ENCODE measurements at places on chromosomes 2 and 18.

DNA sequence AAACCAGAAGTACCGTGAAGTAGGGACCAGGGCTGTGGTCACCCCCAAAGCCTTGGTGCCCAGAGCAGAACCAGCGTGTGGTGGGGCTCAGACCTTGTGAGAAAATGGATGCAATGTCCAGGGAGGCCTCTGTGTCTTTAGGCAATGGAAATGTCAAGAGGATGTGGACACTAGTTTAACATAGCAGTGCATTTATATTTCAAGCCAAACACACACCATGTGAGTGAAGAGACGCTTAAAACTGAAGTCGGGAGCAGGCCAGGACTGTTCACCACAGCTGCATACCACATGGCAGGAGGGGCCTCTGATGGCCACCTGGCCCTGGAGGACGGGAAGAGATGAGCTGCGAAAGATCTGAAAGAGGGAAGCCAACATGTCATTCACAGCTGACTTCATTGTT is 87.3 kb upstream of the LDLRAD4 start:
- no peak for DNase-seq

DNA sequence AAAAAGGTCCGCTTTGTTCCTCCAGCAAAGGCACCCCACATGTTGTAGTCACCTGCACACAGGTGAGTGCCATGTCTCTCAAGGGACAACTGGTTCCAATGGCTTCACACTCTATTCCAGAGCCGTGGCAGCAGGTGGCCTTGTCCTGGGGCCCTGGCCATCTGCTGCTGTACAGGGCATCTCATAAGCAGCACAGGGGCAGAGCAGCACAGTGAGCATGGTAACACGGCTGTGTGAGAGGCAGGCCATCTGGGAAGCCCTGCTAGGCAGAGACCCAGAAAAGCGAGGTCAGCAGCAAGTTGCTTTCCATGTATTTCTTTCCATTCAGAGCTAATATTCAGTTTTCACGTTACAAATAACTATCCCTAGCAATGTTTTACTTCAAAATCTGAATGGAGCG is 54.7 kb downstream of the CMPK2 start:
- no peak for DNase-seq

DNA sequence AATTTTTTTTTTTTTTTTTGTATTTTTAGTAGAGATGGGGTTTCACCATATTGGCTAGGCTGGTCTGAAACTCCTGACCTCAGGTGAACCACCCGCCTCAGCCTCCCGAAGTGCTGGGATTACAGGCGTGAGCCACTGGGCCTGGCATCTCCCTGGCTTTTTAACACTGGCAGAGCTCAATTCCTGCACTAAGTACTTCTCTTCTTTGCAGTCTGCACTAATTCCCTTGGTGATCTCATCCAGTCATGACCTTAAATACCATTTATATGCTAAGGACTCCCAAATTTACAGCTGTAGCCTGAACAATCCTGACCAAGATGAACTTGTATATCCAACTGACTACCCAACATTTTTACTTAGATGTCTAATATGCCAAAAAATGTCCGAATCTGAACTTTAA is 10.2 kb downstream of the PREPL start:
- no peak for DNase-seq

- DNase-seq = no peak
These were observed 7.9 kb upstream of the E2F6 start for GRCh38 chr2:11473659-11474433.

- peak; percentile 39 for DNase-seq
These were observed 43.9 kb upstream of the CYBRD1 start for GRCh38 chr2:171478345-171478744.

DNA sequence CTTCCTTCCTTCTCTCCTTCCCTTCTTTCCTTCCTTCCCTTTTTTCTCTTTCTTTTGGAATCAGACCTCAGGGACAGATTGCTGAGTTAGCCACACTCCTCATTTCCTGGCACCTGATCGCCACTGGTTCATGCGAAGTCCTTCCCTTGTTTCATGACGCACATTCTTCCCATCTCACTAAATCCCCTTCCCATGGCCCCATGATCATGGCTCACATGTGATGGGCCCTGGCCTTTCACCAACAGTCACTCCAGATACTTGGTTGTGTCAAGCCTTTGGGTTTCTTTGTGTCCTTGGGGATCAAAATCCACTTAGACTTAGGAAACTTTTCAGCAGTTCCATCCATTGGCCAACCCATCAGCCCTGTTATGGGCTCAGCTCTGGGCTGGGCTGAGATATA is 23.8 kb upstream of the ASPRV1 start:
- no peak for DNase-seq

GRCh38 chr2:167750675-167751074 is 496.7 kb downstream of the STK39 start:
- no peak for DNase-seq

DNA sequence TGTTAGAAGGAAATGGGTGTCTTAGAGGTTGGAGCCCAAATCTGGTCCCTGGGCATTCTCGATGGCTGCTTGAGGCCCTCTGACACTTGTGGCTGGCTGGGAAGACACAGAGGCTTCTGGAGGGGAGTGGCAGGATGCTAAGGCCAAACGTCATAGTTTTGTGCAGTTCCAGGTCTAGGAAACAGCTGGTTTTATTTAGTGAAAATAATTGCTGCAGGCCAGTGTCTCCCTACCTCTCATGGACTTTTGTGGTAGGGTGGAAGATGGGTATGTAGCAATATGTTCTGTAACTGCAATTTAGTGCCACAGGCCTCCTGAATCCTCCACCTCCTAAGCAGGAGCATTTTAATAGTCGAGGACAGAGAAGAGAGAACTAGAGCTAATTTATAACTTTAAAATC is 32.2 kb upstream of the SPRED2 start:
- DNase-seq = no peak
